ENCODE measurements at places on chromosomes 5 and 9.

GRCh38 chr9:98912450-98912849, 31.3 kb upstream of the COL15A1 start:
- DNase-seq: no peak

GRCh38 chr9:111016426-111017045, 21.7 kb downstream of the LPAR1 start:
- no peak for DNase-seq

DNA sequence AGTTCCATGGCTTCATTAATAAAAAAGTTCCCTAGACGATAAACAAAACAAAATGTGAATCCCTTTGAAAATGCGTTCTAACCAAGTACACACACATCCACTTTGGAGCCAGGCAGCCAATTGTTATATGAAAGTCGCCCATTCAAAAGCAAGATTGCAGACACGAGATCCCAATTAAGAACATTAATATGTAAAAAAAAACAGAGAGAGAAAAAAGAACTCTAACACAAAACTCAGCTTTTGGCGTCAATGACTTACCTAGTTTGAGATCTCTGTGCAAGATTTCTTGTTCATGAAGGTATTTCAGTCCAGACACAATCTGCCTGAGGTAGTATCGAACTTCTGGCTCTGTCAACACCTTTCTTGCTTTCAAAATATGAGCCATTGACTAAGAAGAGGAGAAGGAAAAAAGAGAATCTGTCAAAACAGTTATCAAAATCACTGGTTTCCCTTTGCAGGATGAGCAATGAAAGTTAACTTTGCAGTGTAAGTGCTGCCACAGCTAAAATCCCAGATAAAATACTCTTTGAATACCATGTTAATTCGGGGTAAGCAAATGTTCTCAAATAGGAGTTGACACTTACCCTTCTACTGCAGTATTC, 1.6 kb downstream of the PLK2 start:
- no peak for DNase-seq

- no peak for DNase-seq
Measured at GRCh38 chr5:112787896-112788295, 50.2 kb downstream of the APC start.

GRCh38 chr9:114055061-114055460, 23.0 kb downstream of the AMBP start:
- no peak for DNase-seq

DNA sequence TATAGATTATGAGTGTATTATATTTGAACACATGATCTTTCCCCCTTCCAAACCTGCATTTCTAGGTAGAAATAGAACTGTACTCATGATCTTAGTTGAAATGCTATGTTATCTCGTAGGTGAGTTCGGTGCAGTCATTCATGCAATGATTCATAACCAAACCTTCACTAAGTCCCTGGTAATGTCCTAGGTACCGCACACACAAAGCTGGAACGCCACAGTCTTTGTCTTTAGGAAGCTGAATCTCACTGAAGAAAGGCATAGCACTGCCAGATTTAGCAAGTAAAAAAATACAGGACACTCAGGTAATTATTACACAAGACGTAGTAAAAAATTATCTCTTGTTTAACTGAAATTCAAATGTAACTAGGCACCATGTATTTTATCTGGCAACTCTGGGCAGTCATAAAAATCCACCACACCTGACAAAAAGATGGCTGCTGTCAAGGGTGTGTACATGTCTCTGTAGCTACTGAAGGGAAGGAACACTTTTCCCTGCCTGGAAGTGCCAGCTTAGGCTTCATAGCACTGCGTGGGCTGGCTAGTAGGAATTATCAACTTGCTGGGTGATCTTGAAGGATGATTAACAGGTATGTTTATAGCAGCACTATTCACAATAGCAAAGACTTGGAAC, 28.0 kb upstream of the TXN start:
- DNase-seq: no peak

DNA sequence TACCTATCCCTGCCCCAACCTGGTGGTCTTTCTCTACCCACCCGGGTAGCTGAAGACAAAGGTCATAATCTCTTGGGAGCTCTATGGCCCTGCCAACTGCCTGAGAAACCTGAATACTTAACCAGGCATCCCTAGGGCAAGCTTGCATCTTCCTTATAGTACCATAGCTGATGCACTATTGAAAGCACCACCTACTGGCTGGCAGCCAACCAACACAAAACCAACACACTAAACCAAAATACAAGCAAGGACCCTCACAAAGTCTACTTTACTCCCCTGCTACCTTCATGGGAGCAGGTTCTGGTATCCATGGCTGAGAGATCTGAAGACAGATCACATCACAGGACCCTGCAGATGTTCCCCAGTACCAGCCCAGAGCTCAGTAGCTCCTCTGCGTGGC, 171.8 kb upstream of the TAS2R1 start:
- no peak for DNase-seq

GRCh38 chr5:92945605-92946097, 635.4 kb downstream of the NR2F1-AS1 start:
- no peak for DNase-seq

DNA sequence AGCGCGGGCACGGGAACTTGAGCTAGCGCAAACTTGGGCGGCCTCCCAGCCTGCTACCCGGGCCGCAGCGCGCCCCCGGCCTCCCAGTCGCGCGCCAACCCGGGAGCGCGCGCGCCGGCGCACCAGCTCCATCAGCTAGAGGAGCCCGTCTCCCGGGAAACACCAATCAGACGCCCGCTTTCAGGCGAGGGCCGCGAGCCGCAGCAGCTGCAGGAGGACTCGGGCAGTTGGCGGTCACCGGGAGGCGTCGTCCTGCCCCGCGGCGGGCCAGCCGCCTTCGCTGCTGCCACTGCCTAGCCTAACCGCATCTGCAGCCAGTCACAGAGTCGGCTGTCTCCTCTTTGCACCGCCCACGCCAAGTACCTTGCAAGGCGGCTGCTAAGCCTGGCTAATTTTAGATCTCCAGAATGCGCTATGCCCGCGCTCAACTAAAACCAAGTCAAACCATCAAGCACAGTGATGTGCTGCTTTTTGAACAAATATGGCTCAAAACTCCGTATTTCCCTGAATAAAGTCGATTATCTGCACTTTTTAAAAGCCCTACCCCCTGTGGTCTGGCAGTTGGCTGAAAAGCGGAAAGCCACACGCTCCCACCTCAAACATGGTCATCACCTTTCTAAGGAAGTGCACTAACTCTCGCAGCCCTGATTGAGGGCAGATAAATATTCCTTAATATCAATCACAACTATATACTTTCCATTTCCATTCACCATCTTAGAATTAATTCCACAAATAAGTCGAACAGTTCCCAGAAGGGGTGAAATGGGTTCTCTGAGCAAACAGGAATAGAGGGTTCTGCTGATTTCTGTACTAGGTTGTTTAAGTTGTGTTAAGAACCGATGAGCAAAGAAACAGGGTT, 221.8 kb downstream of the MEF2C start:
- no peak for DNase-seq

GRCh38 chr5:18732556-18733479, 1098.6 kb downstream of the TAF11L14 start:
- no peak for DNase-seq

- no peak for DNase-seq
Measured at GRCh38 chr5:59458321-59458720, 435.2 kb downstream of the PDE4D start.

DNA sequence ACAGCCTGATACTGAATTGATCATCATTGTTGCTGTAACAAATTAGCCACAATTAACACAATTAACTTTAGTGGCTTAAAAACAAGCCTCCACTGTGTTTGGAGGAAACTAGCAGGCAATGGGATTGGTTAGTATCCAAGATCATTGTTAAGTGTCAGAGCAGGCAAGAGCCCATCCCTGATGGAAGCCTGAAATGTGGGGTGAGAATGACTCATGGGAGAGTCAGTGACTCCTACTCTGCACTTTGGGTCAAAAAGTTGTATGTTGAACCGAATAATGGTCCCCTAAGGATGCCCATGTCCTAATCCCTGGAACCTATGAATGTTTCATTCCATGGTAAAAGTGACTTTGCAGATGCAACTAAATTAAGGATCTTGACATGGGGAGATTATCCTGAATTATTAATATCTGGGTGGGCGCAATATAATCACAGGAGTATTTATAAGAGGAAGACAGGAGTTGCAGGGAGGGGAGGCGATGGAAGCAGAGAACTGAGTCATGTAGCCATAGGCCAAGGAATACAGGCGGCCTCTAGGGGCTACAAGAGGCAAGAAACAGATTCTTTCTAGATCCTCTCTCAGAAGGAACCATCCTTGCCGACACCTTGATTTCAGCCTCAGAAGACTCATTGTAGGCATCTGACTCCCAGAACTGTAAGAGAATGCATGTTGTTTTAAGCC, 28.8 kb downstream of the ALG2 start:
- DNase-seq: no peak

DNA sequence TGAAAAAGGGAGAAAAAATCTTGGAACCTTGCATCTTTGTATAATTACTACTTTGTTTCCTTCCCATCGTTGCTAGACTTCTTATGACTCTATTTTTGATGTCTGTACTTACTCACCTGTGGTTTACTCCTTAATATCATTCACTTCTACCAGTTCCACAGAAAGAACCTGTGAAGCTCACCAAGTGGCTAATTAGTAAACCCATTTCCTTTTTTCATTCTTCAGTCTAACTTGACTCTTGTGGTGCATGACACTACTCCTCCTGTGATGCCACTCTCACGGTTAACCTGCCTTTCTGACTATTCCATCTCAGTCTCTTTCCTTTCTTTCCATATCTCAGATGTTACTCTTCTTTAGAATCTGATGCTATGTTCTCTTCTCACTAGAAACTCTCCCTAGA, 14.6 kb downstream of the RECK start:
- no peak for DNase-seq

GRCh38 chr9:124595743-124596142, 88.5 kb upstream of the NR5A1 start:
- no peak for DNase-seq

GRCh38 chr5:124524552-124525232, 221.7 kb downstream of the ZNF608 start:
- no peak for DNase-seq

- no peak for DNase-seq
Measured at GRCh38 chr5:129905473-129906176, 1.4 kb downstream of the CHSY3 start.

- DNase-seq: no peak
Measured at GRCh38 chr9:74960561-74960960, 7.8 kb upstream of the C9orf40 start.

- no peak for DNase-seq
Measured at GRCh38 chr5:142275496-142275895, 49.3 kb downstream of the SPRY4 start.

DNA sequence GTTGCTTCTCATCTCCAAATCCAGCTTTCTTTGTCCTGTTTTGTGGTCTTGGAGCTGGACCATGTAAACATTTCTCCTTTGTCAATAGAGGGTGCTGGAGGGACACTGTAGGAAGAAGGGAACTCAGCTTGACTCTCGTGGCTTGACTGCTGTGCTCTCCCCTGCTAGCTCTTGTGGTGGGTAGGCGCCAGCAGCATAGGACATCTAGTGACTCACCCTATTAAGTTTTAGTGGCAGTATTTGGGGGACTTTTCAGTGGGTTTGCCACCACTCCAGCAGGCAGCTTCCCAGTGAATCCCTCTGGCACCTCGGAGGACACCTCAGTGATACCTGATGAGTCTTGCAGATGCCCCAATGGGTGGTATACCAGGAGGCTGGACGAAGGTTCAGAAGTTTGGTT, 97.8 kb downstream of the TSSK1B start:
- DNase-seq: no peak

- DNase-seq: no peak
Measured at GRCh38 chr5:173920024-173920753, 32.0 kb downstream of the CPEB4 start.

GRCh38 chr9:129437626-129438323, 183.1 kb downstream of the C9orf50 start:
- no peak for DNase-seq

DNA sequence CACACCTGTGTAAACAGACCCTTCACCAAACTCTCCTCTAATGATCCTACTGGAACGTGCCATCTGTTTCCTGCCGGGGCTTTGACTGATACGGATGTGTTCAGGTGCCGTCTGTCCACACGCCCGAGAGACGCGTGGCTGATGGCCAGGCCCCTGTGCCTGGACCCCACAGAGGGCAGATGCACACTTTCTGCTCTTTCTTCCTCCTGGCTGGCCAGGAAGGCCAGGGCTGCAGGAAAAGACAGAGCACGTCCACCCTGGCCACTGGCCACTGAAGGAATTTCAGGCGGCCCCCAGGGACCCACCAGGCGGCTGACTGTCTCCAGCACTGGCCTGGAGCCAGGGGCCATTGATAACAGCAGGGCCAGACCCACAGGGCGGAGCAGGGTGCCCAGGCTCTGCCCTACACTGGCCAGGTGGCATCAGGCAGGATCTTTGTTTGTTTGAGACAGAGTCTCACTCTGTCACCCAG, 3.6 kb upstream of the ENG start:
- DNase-seq: no peak

DNA sequence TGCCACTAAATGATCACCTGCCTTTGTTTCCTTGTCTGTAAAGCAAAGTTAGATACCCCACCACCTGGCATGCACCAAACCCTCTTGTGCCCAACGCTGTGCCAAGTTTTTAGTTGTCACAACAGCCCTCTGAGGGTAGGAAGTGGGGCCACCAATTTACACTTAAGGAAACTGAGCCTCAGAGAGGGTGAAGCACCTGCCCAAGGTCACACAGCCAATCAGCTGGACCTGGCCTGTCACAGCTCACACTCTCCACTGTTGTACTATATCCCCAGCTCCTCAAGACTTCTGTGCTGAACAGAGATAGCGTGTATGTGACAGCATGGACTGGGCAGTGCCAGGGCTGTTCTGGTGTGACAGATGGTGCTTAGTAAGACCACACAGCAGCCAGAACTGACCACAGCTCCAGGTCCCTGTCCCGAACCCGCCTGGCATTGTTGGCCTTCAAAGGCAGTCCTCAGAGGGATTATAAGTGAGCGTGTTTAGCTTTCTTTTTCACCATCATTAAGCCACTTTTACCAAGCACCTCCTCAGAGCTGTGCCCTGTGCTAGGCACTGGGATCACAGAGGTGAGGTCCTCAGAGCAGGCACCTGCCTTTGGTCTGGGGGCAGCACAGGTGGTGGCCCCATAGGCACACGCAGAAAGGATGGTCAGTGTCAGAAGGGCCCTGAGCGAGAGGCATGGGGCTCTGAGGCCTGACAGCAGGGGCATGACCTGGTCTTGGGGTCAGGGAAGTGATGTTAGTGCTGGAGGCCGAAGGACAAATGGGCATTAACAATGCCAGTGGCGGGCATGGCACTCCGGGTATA, 71.1 kb downstream of the COL27A1 start:
- no peak for DNase-seq

DNA sequence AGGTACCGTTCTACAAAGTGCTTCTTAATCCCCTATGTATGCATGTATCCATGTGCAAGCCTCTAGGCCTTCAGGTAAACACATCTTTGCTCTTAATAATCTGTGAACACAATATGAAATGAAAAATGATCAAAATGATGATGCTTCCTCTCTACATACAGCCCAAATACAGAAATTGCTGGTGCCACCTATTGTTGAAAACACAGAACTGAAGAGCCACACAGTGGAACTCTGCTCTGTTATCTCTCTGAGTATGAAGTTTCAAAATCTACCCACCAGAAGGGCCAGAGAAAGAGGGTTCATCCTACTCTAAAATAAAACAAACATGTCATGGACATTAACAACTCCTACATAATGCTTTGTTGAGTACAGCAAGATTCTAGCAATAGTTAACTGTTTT, 71.3 kb downstream of the GLIS3 start:
- DNase-seq: no peak

- no peak for DNase-seq
Measured at GRCh38 chr5:96691503-96692303, 29.5 kb downstream of the CAST start.

All from T-helper 22 cell (primary cell).